Effector CD8-positive, alpha-beta T cell (primary cell): ENCODE measurements at places on chromosomes 12 and 14.

- no peak for DNase-seq
Observed at GRCh38 chr12:13340149-13340548, 143.6 kb downstream of the EMP1 start.

GRCh38 chr12:51208016-51208660 lies 9.7 kb downstream of the POU6F1 start:
- no peak for DNase-seq

DNA sequence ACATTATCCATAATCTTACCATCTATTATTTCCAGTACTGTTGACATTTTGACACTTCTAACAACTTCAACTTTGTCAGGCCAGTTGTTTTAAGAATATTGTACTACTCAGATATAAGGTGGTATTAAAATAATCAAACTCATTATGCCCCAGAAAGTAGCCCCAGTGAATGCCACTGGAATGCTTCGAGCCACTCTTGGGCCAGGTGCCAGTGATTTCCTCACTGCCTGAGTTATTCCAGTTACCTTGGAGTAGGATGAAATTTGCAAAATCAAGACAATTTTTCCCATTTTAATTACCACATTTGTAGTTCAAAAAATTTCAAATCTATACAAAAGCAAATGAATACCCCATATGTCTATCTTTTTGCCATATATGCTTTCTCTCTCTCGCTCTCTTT lies 9.2 kb downstream of the CIPC start:
- no peak for DNase-seq

DNA sequence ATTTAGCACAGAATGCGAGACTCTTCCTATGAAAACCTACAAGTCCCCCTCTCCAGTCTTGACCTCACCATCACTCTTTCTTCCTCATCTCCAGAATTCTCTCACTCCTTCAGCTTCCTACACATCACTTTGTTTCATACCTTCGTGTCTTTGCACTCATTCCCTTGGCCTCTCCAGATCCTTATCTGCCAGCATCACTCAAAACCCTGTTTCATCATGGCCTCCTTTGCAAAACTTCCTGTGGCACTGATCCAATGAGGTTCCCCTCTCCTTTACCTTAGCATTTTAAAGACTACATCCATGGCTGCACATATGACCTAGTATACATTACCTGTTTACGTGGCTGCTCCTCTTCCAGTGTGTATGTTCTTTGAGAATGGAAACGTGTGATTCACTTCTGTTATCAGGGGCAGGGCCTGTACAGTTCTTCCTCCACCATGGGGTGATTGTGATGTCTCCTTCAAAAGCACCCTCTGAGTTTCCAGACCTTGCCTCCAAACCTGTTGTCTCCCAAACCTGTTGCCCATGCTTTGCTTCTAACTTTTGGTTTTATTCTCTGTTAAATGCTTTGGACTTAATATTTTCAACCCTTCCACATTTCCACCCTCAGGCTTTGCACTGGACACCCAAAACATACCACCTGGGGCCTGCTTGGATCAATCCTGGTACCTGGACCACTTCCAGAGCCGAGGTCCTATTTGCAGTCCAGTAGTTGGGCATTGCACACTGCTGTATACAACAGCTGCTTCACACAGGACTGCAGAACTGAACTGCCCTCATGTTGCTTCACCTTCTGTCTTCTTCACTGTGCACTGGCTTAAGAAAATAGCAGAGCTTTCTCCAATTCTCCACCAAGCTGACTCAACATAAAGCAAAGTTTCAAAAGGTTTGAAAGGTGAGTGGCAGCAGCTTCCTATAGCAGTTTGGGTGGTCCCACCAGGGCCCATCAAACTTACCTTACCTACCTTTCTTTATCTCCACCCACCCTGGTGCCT lies 131.7 kb downstream of the LLPH start:
- DNase-seq, result no peak
